ENCODE measurements at places on chromosomes 2 and 18. TPM values are rescaled to one million over a fixed set of nuclear protein-coding genes. Genes with fewer than 3 reads are reported as not detected.
A peak's percentile ranks its signal among the peaks of the same experiment; 100 is the strongest.

DNA sequence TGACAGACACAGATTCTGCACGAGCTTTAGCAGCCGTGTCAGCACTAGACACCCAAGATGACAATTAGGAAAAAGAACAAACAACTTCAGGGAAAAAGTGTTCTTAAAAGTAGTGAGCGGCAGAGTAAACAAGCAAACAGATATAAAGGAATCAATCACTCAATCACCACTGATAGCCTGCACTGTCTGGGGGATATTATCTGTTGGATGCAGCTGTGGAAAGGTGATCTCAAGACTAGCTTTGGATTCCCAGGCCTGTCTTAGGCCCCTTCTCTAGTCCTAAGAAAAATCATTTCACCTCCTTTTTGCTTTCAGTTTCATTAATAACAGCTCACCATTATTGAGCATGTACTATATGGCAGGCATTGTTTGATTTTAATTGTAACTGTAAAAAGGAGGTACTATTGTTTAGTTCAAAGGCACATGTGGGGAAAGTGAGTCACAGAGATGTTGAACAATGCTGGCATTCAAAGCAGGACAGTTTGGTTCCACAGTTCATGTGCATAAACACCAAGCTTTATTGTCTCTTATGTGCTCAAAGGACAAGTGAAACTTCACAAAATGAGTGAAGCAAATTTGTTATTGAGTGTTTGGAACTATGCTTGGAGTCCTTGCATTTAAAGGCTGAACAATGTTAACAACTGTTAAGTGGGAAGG, 147.3 kb upstream of the TCF4 start:
- DNase-seq: no peak

- no peak for DNase-seq
These were observed 41.7 kb downstream of the AGAP1 start for GRCh38 chr2:235535423-235536130.

GRCh38 chr2:48873666-48874065, 118.1 kb upstream of the LHCGR start:
- no peak for DNase-seq

DNA sequence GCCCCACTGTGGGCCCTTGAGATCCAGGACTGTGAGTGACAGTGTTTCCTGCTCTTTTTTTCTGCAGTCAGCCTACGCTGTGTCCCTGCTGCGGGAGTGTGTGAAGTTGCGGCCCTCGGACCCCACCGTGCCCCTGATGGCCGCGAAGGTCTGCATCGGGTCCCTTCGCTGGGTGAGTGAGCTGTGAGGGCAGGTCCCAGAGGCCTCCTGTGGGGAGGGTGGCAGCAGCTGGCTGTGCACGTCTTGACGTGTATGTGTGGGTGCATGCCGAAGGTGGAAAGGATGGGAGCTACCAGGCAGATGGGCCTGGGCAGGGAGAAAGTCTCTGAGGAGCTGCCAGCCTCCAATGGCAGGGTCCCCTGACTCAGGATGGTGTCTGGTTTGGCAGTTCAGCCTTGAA, 95.7 kb upstream of the MCFD2 start:
- no peak for DNase-seq

DNA sequence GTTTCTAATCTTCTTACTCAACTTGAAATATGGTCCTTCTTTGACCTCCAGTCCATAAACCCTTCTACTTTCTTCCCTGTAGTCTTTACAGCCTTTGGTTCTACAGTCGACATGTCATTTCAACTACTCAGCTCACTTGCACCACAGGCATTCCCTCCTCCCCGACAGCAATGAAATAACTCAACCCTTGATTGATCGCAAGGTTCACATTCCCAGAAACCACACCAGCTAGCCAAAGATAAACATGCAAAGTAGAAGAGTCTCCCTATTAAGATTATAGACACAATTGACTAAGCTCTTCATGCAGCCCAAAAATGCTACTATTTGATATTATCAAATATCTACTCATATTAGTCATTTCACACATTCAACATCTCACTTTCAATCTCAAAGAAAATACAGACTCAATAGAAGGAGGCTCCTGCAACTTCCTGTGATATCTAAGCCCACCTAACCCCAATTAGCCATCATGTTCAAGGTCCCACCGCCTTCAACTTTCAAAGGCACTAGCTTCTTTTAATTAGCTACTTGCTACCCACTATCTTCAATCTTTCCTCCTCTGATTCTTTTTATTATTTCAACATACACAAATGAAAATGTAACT, 50.8 kb downstream of the RTTN start:
- no peak for DNase-seq

GRCh38 chr2:159797543-159798375, at the start of gene CD302:
Gene CD302, minus strand, starts transcription at chr2:159798208. Its CDS starts 10 bp downstream, at chr2:159798198.
- no peak for DNase-seq

DNA sequence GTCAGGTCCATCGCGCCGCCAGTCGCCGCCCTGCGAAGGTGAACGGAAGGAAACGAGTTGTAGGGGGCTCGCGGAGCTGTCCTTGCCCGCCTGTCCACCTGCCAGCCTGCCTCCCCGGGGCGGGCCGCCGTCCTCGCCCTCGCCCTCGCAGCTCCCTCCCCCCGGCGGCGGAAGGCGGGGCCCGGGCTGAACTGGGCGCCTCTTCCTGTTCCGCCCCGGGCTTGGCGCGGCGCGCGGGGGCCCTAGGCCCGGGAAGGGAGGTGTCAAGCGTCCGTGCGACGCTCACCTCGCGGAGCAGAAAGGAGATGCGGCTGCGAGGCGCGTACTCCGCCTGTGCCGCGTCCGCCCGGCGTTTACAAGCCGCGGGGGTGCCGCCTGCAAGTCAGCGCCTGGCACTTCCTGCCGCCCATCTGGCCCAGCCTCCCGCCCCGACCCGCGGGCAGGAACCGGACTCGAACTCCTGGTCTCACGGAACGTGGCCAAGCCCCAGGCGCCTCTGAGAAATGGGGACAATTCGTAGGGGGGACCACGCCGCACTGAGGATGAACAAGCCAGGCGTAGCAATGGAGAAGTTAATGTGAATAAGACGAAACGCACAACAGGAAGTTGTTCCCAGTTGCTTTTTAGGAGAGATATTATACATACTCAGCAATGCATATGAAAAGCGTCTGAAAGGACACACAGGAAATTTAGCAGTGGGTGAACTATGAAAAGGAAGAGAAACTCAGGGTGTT, at the start of gene CNPPD1:
Gene CNPPD1, minus strand, starts transcription at position 108 of the 734 bp plus-strand sequence. Its CDS starts 97 bp downstream, at position 11.
- no peak for DNase-seq

- no peak for DNase-seq
These were observed 297.5 kb upstream of the RGPD4 start for GRCh38 chr2:107529146-107529545.

GRCh38 chr2:180385601-180386201, 378.6 kb upstream of the CWC22 start:
- DNase-seq: no peak

- no peak for DNase-seq
These were observed 332.7 kb downstream of the LRRTM1 start for GRCh38 chr2:79971807-79972206.

DNA sequence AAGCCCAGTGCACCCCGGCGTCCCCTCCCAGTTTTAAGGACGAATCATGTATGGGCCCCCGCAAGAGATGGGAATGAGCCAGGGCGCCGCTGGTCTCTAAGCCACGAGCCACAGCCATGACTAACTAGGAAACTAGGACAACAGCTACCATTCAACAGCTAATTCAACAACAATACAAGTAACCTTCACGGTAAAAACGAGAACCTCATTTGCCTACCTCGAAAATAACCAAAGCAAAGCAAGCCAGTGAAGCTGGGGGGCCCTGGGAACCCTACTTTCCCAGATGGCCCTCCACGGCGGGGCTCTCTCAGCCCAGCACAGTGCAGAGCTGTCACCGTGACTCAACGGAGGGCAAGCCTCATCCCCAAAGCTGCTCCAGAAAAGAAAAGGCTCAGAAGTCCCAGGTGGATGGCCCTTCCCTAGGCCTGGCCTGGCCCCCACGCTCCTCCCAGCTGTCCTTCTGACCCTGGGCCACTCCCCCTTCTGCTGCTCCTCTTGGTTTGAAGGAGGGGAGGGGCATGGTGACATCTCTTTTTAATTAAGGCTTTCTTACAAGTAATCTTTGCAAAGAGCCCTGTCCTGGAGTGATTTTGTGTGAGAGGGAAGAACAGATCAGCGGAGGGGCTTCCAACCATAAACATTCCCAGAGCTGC, 126.3 kb downstream of the HDAC4 start:
- no peak for DNase-seq

GRCh38 chr2:162114271-162114670, 37.8 kb downstream of the GCG start:
- DNase-seq: peak; percentile 76

Gene ZC3H6
- 1.8 TPM for total RNA-seq

Gene RETSAT
- 36.3 TPM for total RNA-seq

Gene MDH1B
- total RNA-seq: 0.35 TPM

Gene CHRND
- total RNA-seq: not detected

Gene NOL4
- total RNA-seq: not detected

Gene UGT1A5
- total RNA-seq: not detected

Gene RIT2
- total RNA-seq: not detected

Gene ERBB4
- total RNA-seq: 0.07 TPM

Gene CFAP53
- total RNA-seq: 0.18 TPM

Gene SOWAHC
- 6.4 TPM for total RNA-seq

Measured in pulmonary artery endothelial cell (primary cell).